ENCODE measurements at places on chromosomes 5 and 9.

- no peak for DNase-seq
These were observed 30.7 kb downstream of the PPARGC1B start for GRCh38 chr5:149760854-149761187.

GRCh38 chr5:11013793-11014192 is 252.8 kb upstream of the DAP start:
- no peak for DNase-seq

DNA sequence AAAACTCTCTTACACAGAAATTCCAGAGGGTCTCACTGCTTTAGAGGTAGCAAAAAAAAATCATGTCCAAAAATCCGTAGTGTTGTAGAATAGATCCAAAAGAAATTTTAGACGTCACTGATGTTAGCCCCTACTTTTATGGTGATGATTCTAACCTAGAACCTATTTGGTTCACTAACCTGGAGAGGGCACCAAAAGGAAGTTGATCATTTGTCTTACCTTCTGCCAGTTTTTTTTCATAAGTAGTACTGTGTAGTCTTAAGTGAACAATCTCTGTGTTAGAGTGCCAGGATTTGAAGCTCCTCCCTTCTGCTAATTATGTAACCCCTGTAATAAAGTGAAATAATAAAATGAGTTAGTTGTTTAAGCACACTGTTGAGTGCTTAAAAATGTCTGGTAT is 215.2 kb downstream of the SMARCA2 start:
- DNase-seq: no peak

DNA sequence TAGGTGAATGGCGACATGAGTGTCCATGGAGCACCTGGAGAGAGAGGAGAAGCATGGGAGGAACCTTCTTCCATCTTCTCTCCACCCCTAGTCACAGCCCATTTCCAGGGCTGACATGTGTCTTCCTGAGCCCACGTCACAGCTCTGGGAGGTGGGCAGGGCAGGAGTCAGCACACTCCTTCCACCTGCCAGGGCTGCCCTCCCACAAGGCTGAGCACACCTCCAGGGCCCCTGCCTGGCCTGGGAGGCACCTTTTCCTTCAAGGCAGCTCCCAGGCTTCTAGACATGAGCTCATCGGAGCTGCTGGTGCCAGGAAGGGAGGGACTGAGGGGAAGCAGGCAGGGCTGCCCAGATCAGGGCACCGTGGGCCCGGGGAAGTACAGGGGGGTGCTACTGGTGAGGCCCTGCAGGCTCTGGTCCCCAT is 13.6 kb upstream of the SYNPO start:
- no peak for DNase-seq

GRCh38 chr5:1436036-1436435 is 9.2 kb downstream of the SLC6A3 start:
- no peak for DNase-seq

- no peak for DNase-seq
These were observed 143.2 kb downstream of the PSAT1 start for GRCh38 chr9:78439866-78440830.

DNA sequence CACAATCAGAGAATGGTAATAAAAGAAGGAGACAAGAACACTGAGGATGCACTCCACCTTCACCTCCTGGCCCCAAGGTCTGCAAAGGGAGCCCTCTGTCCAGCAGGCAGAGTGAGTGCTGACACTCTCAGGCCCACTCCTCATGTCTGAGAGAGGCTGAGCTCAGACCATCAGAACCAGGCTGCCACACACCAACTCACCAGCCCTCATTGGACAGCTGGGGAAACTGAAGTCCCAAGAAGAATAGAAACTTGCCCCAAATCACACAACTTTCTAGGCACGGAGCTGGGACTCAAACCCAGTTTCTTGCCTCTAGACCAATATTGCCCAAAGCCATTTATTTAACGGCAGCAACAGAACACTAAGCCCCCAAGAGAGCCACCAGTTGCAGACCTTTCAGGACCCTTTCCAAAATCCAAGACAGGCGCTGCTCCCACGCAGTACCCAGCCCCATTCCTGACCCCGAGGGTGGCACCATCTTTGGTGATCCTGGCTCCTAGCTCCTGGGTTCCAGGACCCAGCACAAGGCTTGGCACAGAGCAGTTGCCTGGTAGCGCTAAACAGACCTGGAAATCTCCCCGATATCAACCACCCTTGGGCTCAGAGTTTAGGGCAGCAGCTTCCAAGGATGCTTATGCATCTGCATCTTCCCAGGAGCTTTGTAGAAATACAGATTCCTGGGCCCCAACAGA is 192.4 kb downstream of the GABBR2 start:
- no peak for DNase-seq

DNA sequence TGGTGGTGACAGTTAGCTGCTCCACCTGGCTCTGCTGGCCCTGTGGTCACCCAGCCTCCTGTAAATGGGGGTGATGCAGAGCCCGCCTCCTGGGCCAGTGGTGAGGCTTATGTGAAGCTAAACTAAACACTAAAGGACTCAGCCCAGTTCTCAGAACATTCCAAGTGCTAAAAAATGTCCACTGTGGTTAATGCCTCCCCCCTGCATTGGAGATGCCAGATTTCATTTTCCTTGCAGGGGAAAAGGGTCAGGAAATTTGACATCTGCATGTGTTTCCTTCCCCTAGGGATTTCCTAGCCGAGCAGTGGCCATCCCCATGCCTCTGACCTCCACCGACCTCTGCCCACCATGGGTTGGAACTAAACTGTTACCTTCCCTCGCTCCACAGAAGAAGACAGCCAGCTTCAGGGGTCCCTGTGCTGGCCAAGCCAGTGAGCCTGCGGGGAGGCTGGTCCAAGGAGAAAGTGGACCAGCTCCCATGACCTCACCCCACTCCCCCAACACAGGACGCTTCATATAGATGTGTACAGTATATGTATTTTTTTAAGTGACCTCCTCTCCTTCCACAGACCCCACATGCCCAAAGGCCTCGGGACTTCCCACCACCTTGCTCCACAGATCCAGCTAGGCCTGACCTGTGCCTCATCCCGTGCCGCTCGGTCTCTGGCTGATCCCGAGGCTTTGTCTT is 13.0 kb downstream of the CD74 start:
- DNase-seq: no peak

DNA sequence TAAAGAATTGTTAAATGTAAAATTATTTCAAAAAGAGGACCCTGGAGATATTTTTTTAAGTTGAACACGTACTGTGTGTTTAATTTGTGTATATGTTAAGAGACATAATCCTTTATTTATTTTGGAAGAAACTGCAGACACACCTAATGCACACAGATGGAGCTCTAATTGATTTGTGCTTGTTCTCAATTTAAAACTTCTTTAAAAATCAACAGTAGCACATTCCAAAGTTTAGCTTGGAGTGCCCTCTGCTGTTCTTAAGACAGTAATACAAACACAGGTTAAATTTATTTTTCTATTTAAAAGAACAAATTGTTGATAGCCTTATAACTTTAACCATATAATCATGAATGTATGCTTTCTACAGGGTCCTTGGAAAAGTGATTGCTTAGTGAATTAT is 277.6 kb upstream of the ADAMTS16 start:
- peak; percentile 13 for DNase-seq

GRCh38 chr5:172403189-172403796 is 51.0 kb downstream of the SH3PXD2B start:
- no peak for DNase-seq
